Bronchial epithelial cell (primary cell): ENCODE measurements at places on chromosomes 1 and 21. TPM values are rescaled to one million over a fixed set of nuclear protein-coding genes. Genes with fewer than 3 reads are reported as not detected.

Gene FCRL6
- 0.13 TPM in 1 of 2 replicates, not detected in the other for total RNA-seq

Gene PDC
- not detected in 2 replicates for total RNA-seq

Gene CFAP74
- not detected in 2 replicates for total RNA-seq

Gene MRTO4
- total RNA-seq, result 26.0 and 55.5 TPM in 2 replicates

Gene PLEKHO1
- total RNA-seq, result 4.5 and 6.1 TPM in 2 replicates

Gene EPHX1
- total RNA-seq, result 3.9 and 22.1 TPM in 2 replicates
